NCI-H1930 (cell line): ENCODE measurements at places on chromosomes 16 and 17.
A peak's percentile ranks its signal among the peaks of the same experiment; 100 is the strongest.

- no peak for DNase-seq
Observed at GRCh38 chr16:4086153-4086552, 30.1 kb downstream of the ADCY9 start.

- no peak for DNase-seq
Observed at GRCh38 chr17:52756746-52757145, 598.2 kb upstream of the CA10 start.

GRCh38 chr16:46973996-46974324 lies 486 bp upstream of the DNAJA2 start:
- no peak for DNase-seq

- no peak for DNase-seq
Observed at GRCh38 chr17:50672831-50673551, 34.7 kb downstream of the ANKRD40 start.

GRCh38 chr17:71725811-71726210 lies 395.0 kb upstream of the SOX9 start:
- no peak for DNase-seq

GRCh38 chr17:62648251-62648955 lies 20.9 kb downstream of the MRC2 start:
- DNase-seq = no peak

- DNase-seq = no peak
Observed at GRCh38 chr17:3534881-3535252, 22.7 kb downstream of the TRPV3 start.

DNA sequence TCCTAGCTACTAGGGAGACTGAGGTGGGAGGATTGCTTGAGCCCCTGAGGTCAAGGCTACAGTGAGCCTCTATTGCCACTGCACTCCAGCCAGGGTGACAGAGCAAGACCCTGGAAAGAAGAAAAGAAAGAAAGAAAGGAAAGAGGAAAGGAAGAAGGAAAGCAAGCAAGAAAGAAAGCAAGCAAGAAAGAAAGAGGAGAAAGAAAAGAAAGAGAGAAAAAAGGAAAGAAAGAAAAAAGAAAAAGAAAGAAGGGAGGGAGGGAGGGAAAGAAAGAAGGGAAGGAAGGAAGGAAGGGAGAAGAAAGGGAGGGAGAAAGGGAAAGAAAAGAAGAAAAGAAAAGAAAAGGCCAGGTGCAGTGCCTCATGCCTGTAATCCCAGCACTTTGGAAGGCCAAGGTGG lies 9.0 kb downstream of the ACTG1 start:
- no peak for DNase-seq

- no peak for DNase-seq
Observed at GRCh38 chr17:57256708-57257112, 387 bp downstream of the MSI2 start.

DNA sequence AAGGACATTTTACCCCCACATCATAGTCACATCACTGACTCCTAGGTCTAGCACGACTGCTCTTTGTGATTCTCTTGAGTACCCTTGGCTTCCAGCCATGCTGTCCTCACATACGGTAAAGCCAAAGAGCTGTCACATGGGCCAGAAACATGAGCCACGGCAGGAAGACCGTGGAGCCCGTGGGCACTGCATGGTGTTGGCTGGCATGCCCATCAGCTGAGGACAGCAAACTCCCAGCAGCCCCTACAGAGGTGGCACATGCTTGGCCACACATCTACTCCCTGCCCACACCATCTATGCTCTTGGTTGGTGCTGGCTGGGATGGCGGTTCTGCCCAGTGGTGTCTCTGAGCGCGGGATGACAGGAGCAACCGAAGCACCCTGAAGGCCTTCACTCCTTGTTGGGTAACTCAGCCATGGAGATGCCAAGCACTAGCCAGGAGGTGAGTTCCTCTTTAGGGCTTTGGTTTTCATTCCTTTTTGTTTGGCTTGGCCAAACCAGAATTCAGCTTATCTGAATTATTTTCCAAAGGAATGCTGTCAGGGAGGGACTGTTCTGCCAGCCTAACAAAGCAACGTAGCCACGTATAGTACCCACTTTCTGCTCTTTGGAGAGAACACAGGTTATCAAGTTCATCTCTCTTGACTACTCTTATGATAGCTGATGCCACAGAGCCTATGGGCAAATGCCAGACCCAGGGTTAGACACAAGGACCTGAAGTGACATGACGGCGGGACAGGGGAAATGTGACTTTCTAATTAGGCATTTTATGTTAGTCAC lies 10.0 kb downstream of the TNFAIP1 start:
- no peak for DNase-seq

- no peak for DNase-seq
Observed at GRCh38 chr16:51450376-51450775, 299.3 kb upstream of the SALL1 start.

DNA sequence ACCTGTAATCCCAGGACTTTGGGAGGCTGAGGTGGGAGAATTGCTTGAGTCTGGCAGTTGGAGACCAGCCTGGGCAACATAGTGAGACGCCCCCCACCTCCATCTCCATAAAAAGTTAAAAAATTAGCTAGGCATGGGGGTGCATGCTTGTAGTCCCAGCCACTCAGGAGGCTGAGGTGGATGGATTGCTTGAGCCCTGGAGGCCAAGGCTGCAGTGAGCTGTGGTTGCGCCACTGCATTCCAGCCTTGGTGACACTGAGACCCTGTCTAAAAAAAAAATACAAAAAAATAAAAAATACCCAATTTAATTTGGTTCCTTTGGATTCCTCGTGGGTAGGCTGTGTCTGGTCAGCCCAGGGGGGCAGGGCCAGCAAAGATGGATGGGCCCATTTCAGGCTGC lies 26.1 kb upstream of the TAC4 start:
- DNase-seq = no peak

DNA sequence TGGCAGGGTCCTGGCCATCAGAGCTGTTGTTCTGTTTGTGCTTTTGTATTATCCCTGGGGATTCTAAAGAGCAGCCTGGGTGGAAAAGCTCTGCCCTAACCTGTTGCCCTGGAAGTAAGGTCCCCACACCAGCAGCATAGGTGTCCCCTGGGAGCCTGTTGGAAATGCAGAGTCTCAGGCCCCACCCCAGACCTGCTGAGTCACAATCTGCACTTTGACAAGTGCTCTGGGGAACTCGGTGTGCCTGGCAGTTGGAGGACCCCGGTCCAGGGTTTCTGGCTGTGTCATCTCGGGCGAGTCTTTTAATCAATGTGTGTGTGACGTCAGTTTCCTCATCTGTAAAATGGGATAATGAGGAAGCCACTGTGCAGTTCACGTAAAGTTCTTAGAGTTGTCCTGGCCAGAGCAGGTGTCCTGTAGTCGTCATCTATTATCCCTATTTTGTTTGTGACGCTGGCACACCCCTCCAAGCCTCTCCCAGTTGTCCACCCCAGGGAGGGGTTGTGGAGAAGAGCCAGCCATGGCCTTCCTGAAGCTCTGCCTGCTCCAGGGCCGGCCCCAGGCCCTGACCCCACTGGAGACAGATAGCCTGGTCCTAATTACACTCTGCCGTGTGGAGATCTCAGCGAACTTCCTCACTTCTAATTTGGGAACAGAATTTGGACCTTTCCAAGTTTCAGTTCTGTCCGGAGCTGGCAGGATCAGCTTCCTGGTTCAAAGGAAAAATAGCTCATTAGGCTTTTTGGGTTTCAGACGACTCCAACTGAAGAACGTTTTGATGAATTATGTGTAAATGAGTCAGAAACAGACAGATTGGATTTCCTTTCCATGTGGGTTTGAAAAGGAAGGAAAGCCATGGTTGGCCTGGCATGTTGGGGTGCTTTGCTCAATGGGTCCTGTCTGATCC lies 295.7 kb upstream of the FOXF1 start:
- DNase-seq = no peak

DNA sequence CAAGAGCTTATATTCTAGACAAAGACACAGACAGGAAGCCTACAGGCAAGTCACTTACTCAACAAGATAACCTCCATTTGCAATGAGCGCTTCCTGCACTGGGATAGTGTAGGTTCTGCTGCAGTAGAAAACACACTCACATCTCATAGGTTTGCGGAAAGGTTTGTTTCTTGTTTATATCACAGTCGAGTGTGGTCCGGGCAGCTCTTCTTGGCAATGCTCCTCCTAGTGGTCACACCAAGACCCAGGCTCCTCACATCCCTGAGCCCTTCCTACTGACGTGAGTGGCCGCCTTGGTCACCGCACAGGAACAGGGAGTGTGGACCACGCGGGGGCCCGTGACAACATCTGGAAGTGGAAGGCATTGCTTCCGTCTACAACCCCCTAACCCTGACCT lies 48.0 kb upstream of the RBFOX3 start:
- DNase-seq = peak; percentile 28
